Spleen (tissue), 13 donors: ENCODE measurements at places on chromosomes 16 and 17. TPM values are rescaled to one million over a fixed set of nuclear protein-coding genes. Genes with fewer than 3 reads are reported as not detected.

GRCh38 chr16:59173408-59173831, 439.3 kb upstream of the GOT2 start:
- H3K4me1 ChIP-seq = no peaks in the 10 kb centered on the region
- H3K27ac ChIP-seq = no peak overlapping the region
- no peaks in the 10 kb centered on the region for H3K27me3 ChIP-seq
- no peaks in the 10 kb centered on the region for H3K36me3 ChIP-seq
- DNase-seq = no peak

- H3K4me3 ChIP-seq = no peak overlapping the region
- DNase-seq = no peak
- H3K36me3 ChIP-seq = peaks cover 99% of the 10 kb centered on the region
- H3K27ac ChIP-seq = no peak overlapping the region
- H3K4me1 ChIP-seq = peaks cover 6% of the 10 kb centered on the region
These were observed 9.2 kb downstream of the CHD3 start for GRCh38 chr17:7897773-7898172.

GRCh38 chr17:50348522-50349242, 2.8 kb downstream of the XYLT2 start:
- H3K4me1 ChIP-seq = peaks cover 32% of the 10 kb centered on the region
- H3K36me3 ChIP-seq = peaks cover 19% of the 10 kb centered on the region
- DNase-seq = no peak
- no peaks in the 10 kb centered on the region for H3K27me3 ChIP-seq

DNA sequence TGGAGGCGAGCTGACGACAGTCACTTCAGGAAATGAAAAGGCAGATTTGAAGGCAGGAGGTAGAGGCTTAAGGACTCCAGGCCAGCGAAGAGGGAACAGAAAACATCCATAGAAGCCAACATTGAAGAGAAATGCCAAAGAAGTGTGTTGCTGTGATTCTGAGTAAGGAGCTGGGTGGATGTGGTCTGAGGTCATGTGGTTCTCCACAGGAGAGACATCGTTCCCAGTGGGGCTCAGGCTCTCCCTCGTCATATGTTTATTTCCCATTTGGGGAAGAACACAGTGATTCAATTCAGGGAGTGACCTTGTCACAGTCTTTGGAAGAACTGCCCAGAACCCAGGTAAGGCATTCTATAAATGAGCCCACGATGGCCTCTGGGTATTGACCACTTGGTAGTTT, 6.6 kb upstream of the PMP22 start:
- no peak overlapping the region for H3K27ac ChIP-seq
- peaks cover 5% of the 10 kb centered on the region for H3K4me1 ChIP-seq
- no peaks in the 10 kb centered on the region for H3K27me3 ChIP-seq

DNA sequence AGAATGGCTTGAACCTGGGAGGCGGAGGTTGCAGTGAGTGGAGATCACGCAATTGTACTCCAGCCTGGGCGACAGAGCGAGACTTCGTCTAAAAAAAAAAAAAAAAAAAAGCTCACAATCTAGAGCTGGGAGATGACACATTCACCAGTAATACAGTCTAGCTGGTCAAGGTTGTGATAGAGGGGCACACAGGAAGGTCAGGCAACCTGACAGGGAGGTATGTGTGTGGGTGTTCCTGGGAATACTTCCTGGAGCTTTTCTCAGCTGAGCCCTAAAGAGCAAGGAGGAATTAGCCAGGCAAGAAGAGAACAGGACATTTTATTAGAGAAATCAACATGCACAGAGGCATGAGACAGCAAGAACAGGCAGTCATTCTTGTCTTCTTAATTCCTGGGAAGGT, 216.7 kb downstream of the SHISA9 start:
- no peak for DNase-seq
- H3K4me1 ChIP-seq = no peaks in the 10 kb centered on the region
- no peak overlapping the region for H3K27ac ChIP-seq
- H3K36me3 ChIP-seq = no peaks in the 10 kb centered on the region

- H3K27me3 ChIP-seq = no peaks in the 10 kb centered on the region
- peaks cover 31% of the 10 kb centered on the region for H3K4me1 ChIP-seq
- no peak overlapping the region for H3K4me3 ChIP-seq
- no peak overlapping the region for H3K27ac ChIP-seq
- peaks cover 96% of the 10 kb centered on the region for H3K36me3 ChIP-seq
These were observed 11.3 kb downstream of the CORO7 start for GRCh38 chr16:4404967-4405696.

- no peak for DNase-seq
- no peak overlapping the region for H3K4me3 ChIP-seq
- no peaks in the 10 kb centered on the region for H3K27me3 ChIP-seq
- H3K27ac ChIP-seq = peak overlapping the region; percentile 19
- H3K36me3 ChIP-seq = no peaks in the 10 kb centered on the region
These were observed 82.8 kb downstream of the FBXL20 start for GRCh38 chr17:39318636-39319035.

- H3K4me1 ChIP-seq = no peaks in the 10 kb centered on the region
- H3K27me3 ChIP-seq = no peaks in the 10 kb centered on the region
- H3K4me3 ChIP-seq = no peak overlapping the region
- H3K27ac ChIP-seq = no peak overlapping the region
These were observed 394.8 kb downstream of the SLC39A11 start for GRCh38 chr17:72697602-72698146.

- peaks cover 21% of the 10 kb centered on the region for H3K36me3 ChIP-seq
- peaks cover 85% of the 10 kb centered on the region for H3K4me1 ChIP-seq
- no peak for DNase-seq
These were observed 1.2 kb downstream of the GNA13 start for GRCh38 chr17:65055280-65055707.

GRCh38 chr16:1375741-1376410, 24.1 kb downstream of the GNPTG start:
- DNase-seq = no peak
- peaks cover 34% of the 10 kb centered on the region for H3K4me1 ChIP-seq

- no peaks in the 10 kb centered on the region for H3K36me3 ChIP-seq
- DNase-seq = no peak
- no peak overlapping the region for H3K4me3 ChIP-seq
- peak overlapping the region; percentile 12 for H3K27ac ChIP-seq
- no peaks in the 10 kb centered on the region for H3K4me1 ChIP-seq
These were observed 8.3 kb upstream of the PSMD3 start for GRCh38 chr17:39972271-39972670.

DNA sequence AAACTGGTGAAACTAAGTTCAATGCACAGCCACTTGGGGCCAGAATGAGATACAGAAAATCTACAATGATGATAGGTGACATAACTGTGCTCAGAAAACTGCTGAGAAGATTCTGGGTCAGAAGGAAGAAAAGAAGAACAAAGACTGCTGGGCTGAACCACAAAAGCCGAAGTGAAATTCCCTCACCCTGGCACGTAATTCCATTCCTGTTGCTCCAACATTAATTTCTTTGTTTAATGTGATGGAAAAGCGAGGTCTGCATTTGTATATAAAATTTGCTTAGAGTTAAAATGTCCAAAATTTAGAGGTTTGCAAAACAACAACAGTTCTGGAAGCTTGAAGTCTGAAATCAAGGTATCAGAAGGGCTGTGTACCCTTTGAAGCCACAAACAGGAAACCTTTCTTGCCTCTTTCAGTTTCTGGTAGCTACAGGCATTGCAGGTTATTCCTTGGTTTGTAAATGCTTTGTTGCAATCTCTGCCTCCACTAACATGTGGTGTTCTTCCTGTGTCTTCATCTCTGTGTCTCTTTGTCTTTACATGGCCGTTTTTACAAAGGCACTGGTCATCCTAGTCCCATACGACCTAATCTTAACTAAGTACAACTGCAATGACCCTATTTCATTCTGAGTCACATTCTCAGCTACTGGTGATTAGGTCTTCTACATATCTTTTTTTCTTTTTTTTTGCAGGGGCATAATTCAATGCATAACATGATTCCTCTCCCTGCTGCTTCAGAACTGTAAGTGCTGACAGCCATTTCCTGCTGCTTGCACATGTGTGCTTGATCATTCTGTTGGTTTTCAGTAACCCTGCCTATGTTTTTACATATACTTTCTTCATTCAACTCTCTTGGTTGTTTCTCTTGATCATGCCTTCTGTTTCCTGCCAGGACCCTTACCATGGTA, 603.0 kb upstream of the CDH8 start:
- H3K27ac ChIP-seq = no peak overlapping the region
- DNase-seq = no peak
- no peaks in the 10 kb centered on the region for H3K27me3 ChIP-seq
- H3K36me3 ChIP-seq = no peaks in the 10 kb centered on the region
- no peak overlapping the region for H3K4me3 ChIP-seq

- DNase-seq = peak; percentile 54
- no peak overlapping the region for H3K27ac ChIP-seq
- no peaks in the 10 kb centered on the region for H3K27me3 ChIP-seq
- peaks cover 27% of the 10 kb centered on the region for H3K4me1 ChIP-seq
- H3K4me3 ChIP-seq = no peak overlapping the region
These were observed 2.9 kb downstream of the MRPL28 start for GRCh38 chr16:367333-367903.

GRCh38 chr17:39923836-39924690, 3.3 kb downstream of the ORMDL3 start:
- no peaks in the 10 kb centered on the region for H3K27me3 ChIP-seq
- H3K36me3 ChIP-seq = peaks cover 45% of the 10 kb centered on the region
- H3K27ac ChIP-seq = peak overlapping the region; percentile 93
- peaks cover 34% of the 10 kb centered on the region for H3K4me1 ChIP-seq
- no peak overlapping the region for H3K4me3 ChIP-seq
- DNase-seq = no peak

DNA sequence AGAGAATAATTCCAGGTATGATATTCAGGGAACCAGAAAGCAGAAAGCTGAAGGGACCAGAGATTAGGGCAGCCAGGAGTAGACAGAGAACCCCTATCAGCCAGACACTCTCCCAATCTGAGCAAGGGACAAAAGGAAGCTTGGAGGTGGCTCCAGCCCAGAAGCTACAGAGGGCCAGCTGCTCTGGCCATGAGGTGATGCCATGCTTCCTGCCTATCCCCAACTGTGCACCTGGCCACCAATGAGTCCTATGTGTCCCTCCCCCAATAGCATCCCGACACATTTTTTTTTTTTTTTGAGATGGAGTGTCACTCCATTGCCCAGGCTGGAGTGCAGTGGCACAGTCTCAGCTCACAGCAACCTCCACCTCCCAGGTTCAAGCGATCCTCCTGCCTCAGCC, 30.0 kb downstream of the NSMCE1 start:
- H3K27ac ChIP-seq = peak overlapping the region; percentile 92
- no peaks in the 10 kb centered on the region for H3K27me3 ChIP-seq
- DNase-seq = no peak
- peaks cover 100% of the 10 kb centered on the region for H3K4me1 ChIP-seq
- no peak overlapping the region for H3K4me3 ChIP-seq

- H3K4me3 ChIP-seq = no peak overlapping the region
- H3K36me3 ChIP-seq = no peaks in the 10 kb centered on the region
- H3K27ac ChIP-seq = no peak overlapping the region
- DNase-seq = peak; percentile 31
These were observed 281.3 kb upstream of the TNRC6C start for GRCh38 chr17:77677211-77677610.

DNA sequence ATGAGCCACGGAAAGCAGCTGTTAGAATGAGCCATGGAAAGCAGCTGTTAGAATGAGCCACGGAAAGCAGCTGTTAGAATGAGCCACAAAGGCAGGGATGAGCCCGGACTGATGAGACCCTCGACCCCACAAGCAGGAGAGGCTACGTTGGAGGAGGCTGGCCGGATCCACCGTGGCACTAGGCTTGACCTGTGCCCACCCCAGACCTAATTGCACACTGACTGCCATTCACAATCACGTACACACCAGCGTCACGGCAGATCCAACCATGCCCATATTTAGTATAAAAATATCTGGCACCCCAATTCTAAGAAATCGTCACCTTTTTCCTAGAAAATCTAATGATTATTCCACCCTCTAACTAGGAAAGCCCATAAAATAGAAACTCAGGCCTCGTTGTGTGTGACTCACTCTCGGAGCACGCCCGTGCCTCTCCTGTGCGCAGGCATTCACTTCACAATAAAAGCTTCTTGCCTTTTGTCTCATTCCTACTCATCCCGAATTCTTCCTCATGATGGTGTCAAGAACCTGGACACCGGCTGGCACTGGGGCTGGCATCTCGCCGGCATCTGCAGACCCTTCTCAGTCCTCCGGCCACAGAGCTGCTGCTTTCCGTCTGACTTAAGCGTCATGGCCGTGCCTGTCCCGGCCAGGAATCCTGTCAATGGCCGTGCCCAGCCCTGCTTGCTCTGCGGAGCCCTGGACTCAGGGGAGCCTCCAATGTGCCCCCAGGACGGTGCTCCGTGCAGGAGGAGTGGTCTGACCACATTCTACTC, 5.5 kb upstream of the SECTM1 start:
- no peak overlapping the region for H3K27ac ChIP-seq
- peak; percentile 45 for DNase-seq
- H3K27me3 ChIP-seq = peaks cover 1% of the 10 kb centered on the region
- H3K4me1 ChIP-seq = peaks cover 20% of the 10 kb centered on the region
- peak overlapping the region; percentile 19 for H3K4me3 ChIP-seq

- no peak for DNase-seq
- H3K27ac ChIP-seq = no peak overlapping the region
- H3K4me3 ChIP-seq = no peak overlapping the region
- peaks cover 4% of the 10 kb centered on the region for H3K4me1 ChIP-seq
- H3K27me3 ChIP-seq = no peaks in the 10 kb centered on the region
These were observed 132.5 kb downstream of the AATF start for GRCh38 chr17:37081287-37081686.

DNA sequence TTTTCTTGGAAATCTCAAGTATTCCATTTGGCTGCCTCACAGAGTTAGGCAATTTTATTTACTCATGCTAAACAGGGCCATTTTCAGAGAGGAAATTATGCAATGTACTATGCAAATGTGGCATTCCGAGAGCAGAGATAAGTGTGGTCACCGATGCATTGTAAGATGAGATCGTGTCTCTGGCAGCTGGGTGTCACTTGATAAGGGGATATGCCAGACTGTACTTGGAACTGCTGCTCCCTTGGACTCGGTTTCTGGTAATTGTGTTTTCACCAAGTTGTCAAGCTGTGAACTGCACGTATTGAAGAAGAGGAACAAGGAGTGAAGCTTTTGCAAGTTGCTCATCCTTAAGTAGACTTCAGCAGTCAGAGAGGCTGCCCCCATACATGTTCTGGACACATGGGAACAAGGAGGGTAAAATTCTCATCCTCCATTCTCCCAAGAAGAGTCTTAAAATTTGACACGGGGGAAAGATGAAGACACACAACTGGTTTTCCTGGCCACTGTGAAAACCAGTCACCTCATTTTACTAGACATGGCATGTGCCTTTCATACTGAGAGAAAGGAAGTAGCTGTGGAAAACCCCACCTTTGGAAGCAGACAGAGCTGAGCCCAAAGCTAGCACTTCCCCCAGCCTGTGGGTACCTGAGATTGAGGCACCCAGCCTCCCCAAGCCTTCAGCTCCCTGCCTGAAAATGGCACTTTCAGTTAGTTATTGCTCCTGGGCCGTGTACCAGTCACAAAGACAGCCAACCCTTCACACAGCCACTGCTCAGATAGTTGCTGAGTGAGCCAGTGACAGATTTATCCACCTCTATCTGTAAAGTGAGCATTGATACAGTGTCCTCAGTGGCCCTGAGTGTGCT, 150.7 kb downstream of the SOCS1 start:
- no peak overlapping the region for H3K4me3 ChIP-seq
- peaks cover 41% of the 10 kb centered on the region for H3K4me1 ChIP-seq
- H3K27ac ChIP-seq = peak overlapping the region; percentile 57
- DNase-seq = no peak
- H3K36me3 ChIP-seq = no peaks in the 10 kb centered on the region
- no peaks in the 10 kb centered on the region for H3K27me3 ChIP-seq

The MYH10 gene
- 7.3 TPM for total RNA-seq

The SMIM22 gene
- total RNA-seq = not detected

The CHST5 gene
- total RNA-seq = 0.18 TPM

The ALDH3A1 gene
- total RNA-seq = 0.77 TPM

The CD300A gene
- 113 TPM for total RNA-seq

The TBC1D28 gene
- total RNA-seq = not detected

The OMG gene
- 6.2 TPM for total RNA-seq

The LGALS9B gene
- total RNA-seq = not detected

The MYL4 gene
- 5.3 TPM for total RNA-seq

The CHST6 gene
- 0.17 TPM for total RNA-seq

The CHP2 gene
- not detected for total RNA-seq

The PPP1R27 gene
- total RNA-seq = not detected

The IKZF3 gene
- 83.3 TPM for total RNA-seq

The KRTAP3-1 gene
- not detected for total RNA-seq
